ENCODE measurements at places on chromosomes 7 and 10. TPM values are rescaled to one million over a fixed set of nuclear protein-coding genes. Genes with fewer than 3 reads are reported as not detected.

GRCh38 chr10:12973149-12973718, 28.3 kb downstream of the CCDC3 start:
- H3K4me1 ChIP-seq, result peaks cover 4% of the 10 kb centered on the region
- no peak for DNase-seq
- H3K27ac ChIP-seq, result no peak overlapping the region

- H3K4me1 ChIP-seq, result no peaks in the 10 kb centered on the region
- no peak overlapping the region for H3K4me3 ChIP-seq
- no peak for DNase-seq
- H3K27me3 ChIP-seq, result no peaks in the 10 kb centered on the region
Observed at GRCh38 chr7:55326081-55326835, 38.9 kb upstream of the LANCL2 start.

GRCh38 chr10:54159924-54160323, 641.1 kb downstream of the PCDH15 start:
- no peak overlapping the region for H3K27ac ChIP-seq
- H3K36me3 ChIP-seq, result no peaks in the 10 kb centered on the region
- H3K4me1 ChIP-seq, result no peaks in the 10 kb centered on the region
- no peaks in the 10 kb centered on the region for H3K27me3 ChIP-seq
- no peak overlapping the region for H3K4me3 ChIP-seq

GRCh38 chr10:49080965-49081364, 34.4 kb downstream of the VSTM4 start:
- H3K27ac ChIP-seq, result no peak overlapping the region
- peaks cover 19% of the 10 kb centered on the region for H3K4me1 ChIP-seq
- no peaks in the 10 kb centered on the region for H3K27me3 ChIP-seq
- no peak overlapping the region for H3K4me3 ChIP-seq
- no peak for DNase-seq
- H3K36me3 ChIP-seq, result no peaks in the 10 kb centered on the region

DNA sequence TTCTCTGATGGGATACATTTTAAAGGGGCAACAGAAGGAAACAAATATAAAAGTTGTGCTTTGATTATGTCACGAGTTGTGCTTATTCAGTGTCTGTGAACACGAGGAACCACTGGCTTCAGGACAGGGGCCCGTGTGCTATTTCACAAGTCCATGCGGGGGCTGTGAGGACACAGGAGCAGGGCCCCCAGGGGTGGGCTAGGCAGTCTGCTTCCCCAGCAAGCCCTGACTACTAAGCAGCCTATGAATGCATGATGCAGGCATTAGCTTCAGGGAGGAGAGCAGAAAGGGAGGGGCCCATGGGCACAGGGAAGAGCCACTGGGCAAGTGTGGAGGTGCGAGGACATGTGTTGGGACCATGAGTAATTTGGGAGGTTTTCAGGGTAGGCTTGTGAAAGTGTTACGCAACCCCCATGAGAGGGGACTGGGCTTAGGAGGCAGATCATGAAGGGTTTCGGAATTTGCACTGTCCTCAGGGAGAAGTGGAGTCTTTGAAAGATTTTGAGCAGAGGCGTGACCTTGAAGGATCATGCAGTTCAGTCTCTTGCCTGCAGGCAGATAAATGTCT, 424.9 kb downstream of the CALN1 start:
- no peaks in the 10 kb centered on the region for H3K36me3 ChIP-seq
- no peaks in the 10 kb centered on the region for H3K27me3 ChIP-seq
- no peak overlapping the region for H3K27ac ChIP-seq
- DNase-seq, result no peak
- H3K4me3 ChIP-seq, result no peak overlapping the region
- no peaks in the 10 kb centered on the region for H3K4me1 ChIP-seq

- H3K27ac ChIP-seq, result no peak overlapping the region
- no peaks in the 10 kb centered on the region for H3K4me1 ChIP-seq
- H3K27me3 ChIP-seq, result no peaks in the 10 kb centered on the region
- peak; percentile 68 for DNase-seq
- H3K4me3 ChIP-seq, result no peak overlapping the region
Observed at GRCh38 chr10:112461029-112461887, 14.2 kb downstream of the VTI1A start.

DNA sequence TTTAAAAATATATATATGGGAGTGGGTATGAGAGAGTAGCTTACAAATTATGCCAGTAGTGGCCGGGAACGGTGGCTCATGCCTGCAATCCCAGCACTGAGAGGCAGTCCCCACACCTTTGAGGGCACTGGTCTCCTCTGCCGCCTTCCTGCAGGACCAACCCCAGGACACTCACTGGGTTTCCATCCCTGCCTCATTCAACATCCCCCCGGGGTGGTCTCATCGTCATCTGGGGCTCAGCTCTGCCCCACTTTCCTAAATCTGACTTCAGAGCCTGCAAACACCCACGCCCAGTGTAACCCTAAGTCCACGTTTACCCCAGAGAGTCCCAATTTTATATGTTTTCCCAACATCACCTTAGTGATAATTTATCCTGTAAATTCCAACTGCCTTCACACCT, 96.5 kb downstream of the DIP2C start:
- no peaks in the 10 kb centered on the region for H3K27me3 ChIP-seq
- no peaks in the 10 kb centered on the region for H3K36me3 ChIP-seq
- no peak overlapping the region for H3K4me3 ChIP-seq
- peaks cover 5% of the 10 kb centered on the region for H3K4me1 ChIP-seq

DNA sequence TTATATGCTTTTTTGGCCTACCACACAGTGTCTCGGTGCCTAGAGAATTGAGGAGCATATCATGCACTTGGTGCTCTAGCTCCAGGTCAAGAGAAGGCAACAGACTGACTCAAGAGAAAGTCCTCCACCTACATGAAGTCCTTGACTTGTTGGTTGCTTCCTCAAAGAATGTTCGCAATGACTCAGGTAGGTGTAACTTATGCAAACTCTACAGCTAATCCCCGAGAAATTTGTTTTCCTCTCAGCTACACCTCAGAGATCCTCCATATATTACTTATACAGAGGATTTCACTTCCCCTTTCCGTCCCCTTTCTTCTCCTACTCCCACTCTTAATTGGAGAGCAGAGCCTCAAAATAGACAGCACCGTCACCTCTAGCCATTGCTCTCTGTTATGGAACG, 1013.1 kb downstream of the KCNMA1 start:
- no peaks in the 10 kb centered on the region for H3K27me3 ChIP-seq
- peaks cover 19% of the 10 kb centered on the region for H3K4me1 ChIP-seq
- H3K36me3 ChIP-seq, result no peaks in the 10 kb centered on the region
- H3K27ac ChIP-seq, result no peak overlapping the region

DNA sequence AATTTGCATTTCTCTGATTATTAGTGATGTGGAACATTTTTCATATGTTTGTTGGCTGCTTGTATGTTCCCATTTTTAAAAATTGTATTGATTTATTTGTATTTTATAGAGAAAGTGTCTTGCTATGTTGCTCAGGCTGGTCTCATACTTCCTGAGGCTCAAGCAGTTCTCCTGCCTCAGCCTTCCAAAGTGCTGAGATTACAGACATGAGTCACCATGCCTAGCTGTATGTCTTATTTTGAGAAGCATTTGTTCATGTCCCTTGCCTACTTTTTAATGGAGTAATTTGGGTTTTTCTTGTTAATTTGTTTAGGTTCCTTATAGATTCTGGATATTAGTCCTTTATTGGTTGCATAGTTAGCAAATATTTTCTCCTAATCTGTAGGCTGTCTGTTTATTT, 214.2 kb upstream of the KAT6B start:
- peaks cover 6% of the 10 kb centered on the region for H3K4me1 ChIP-seq
- H3K27ac ChIP-seq, result no peak overlapping the region
- no peaks in the 10 kb centered on the region for H3K27me3 ChIP-seq
- no peaks in the 10 kb centered on the region for H3K36me3 ChIP-seq
- peak; percentile 36 for DNase-seq

DNA sequence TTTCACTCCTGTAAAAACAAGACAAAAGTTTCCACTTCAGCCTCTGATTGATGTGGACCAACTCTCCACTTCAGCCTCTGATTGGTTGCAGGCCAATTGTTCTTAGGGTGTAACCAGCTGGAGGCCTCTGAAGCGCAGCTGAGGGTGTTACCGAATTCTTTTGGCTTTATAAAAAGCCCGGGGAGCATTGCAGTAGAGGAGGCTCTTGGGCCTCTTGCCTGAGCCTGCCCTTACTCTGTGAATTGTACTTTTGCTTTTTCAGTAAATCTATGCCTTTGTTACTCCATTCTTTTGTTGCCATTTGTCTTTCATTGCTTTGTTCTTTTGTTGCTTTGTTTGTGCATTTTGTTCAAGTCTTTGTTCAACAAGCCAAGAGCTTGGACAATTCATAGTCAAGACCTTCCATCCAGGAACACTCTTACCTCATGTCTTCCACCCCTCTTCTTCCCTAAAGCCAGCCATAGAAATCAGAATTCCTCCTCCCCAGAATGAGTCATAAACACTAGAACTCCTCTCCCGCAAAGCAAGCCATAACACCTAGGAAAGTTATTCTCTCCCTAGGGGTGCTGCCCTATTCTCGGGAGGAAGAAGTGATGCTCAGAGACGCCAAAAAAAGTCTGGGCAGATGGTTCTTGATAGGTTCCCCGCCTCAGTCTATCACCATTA, 53.5 kb upstream of the ARMC3 start:
- H3K27me3 ChIP-seq, result no peaks in the 10 kb centered on the region
- no peak overlapping the region for H3K27ac ChIP-seq
- DNase-seq, result no peak
- H3K4me3 ChIP-seq, result no peak overlapping the region
- H3K4me1 ChIP-seq, result no peaks in the 10 kb centered on the region

DNA sequence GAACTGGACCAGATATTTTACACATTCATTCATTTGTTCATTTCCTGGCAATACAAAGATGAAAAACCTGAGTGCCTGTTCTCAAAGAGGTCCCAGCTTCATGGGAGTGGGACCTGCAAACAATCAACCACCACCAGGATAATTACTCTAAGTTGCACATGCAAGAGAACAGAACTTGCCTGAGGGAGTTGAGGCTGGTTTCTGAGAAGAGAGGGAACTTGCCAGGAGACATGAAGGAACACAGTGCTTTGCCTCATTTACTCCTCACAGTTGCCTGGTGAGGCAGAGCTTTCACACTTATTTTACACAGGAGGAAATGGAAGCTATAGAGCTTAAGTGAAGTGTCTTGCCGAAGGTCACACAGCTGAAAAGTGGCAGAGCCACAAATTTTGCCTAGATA, 170.1 kb downstream of the SORCS3 start:
- no peak overlapping the region for H3K4me3 ChIP-seq
- no peaks in the 10 kb centered on the region for H3K36me3 ChIP-seq
- H3K27me3 ChIP-seq, result no peaks in the 10 kb centered on the region
- no peak for DNase-seq
- no peaks in the 10 kb centered on the region for H3K4me1 ChIP-seq

DNA sequence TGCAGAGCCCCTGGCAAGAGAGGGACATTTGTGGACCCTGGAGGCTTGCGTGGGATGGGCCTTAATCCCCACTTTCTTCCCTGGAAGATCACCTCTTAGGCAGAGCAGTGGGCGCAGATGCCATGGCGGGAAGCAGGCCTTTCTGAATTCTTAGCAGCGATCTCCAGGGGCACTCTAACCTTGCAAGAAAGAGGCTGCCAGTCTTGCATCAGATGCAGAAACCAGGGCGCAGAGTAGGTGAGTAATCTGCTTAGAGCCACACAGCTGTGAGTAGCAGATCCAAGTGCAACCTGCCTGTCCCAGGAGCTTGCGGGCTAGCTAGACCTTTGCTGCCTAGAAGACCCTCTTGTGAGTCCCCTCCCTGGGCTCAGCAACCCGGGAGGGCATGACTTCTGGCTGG, 40.0 kb downstream of the KCTD7 start:
- H3K27me3 ChIP-seq, result no peaks in the 10 kb centered on the region
- no peaks in the 10 kb centered on the region for H3K4me1 ChIP-seq
- H3K4me3 ChIP-seq, result no peak overlapping the region

- H3K36me3 ChIP-seq, result no peaks in the 10 kb centered on the region
- H3K4me3 ChIP-seq, result no peak overlapping the region
- H3K4me1 ChIP-seq, result no peaks in the 10 kb centered on the region
- no peaks in the 10 kb centered on the region for H3K27me3 ChIP-seq
- H3K27ac ChIP-seq, result no peak overlapping the region
- no peak for DNase-seq
Observed at GRCh38 chr10:120495226-120496009, 38.4 kb downstream of the PLPP4 start.

ARHGAP12 gene
- 29.1 TPM for total RNA-seq

TMEM184A gene
- total RNA-seq, result 2.8 TPM

SPDYE2B gene
- total RNA-seq, result not detected

ACTR1A gene
- 147 TPM for total RNA-seq

LAMB1 gene
- 32.8 TPM for total RNA-seq

KCND2 gene
- 0.49 TPM for total RNA-seq

SAMD9 gene
- total RNA-seq, result not detected

OPN1SW gene
- not detected for total RNA-seq

ZNF117 gene
- 6.0 TPM for total RNA-seq

RBM33 gene
- total RNA-seq, result 19.6 TPM

HEPACAM2 gene
- total RNA-seq, result not detected
